ENCODE measurements at places on chromosomes 7 and 10. TPM values are rescaled to one million over a fixed set of nuclear protein-coding genes. Genes with fewer than 3 reads are reported as not detected.

The PTF1A gene
- total RNA-seq = not detected

The C10orf62 gene
- total RNA-seq = 1.0 TPM

The ELFN1 gene
- 1.4 TPM for total RNA-seq

The EPO gene
- not detected for total RNA-seq

The GPRIN2 gene
- total RNA-seq = 14.8 TPM

The WEE2 gene
- total RNA-seq = not detected

The XRCC2 gene
- total RNA-seq = 0.69 TPM

The ASAH2B gene
- 4.8 TPM for total RNA-seq

The PSD gene
- total RNA-seq = 106 TPM

The EDRF1 gene
- total RNA-seq = 15.4 TPM

The SPDYE8 gene
- not detected for total RNA-seq

The CAMK2B gene
- total RNA-seq = 0.23 TPM

The PDK4 gene
- total RNA-seq = 64.2 TPM

The GHRHR gene
- total RNA-seq = 12.3 TPM

The GPR146 gene
- total RNA-seq = 8.3 TPM

The ZPBP gene
- not detected for total RNA-seq

The ACBD7 gene
- total RNA-seq = 0.40 TPM

The TMEM243 gene
- total RNA-seq = 24.0 TPM

The PIK3AP1 gene
- total RNA-seq = 68.2 TPM

The HKDC1 gene
- 41.2 TPM for total RNA-seq

The GPR26 gene
- total RNA-seq = not detected

The EGFR gene
- total RNA-seq = 87.3 TPM

The ANKRD2 gene
- total RNA-seq = 2.3 TPM

The LHFPL3 gene
- not detected for total RNA-seq

The PGAM1 gene
- total RNA-seq = 270 TPM
